ENCODE measurements at places on chromosomes 6 and 20.

GRCh38 chr20:58878399-58878798 is 25.9 kb downstream of the GNAS start:
- DNase-seq = no peak

GRCh38 chr6:18053078-18053477 is 65.6 kb upstream of the KIF13A start:
- no peak for DNase-seq

- DNase-seq = no peak
Measured at GRCh38 chr20:38119446-38119845, 45.6 kb downstream of the TGM2 start.

DNA sequence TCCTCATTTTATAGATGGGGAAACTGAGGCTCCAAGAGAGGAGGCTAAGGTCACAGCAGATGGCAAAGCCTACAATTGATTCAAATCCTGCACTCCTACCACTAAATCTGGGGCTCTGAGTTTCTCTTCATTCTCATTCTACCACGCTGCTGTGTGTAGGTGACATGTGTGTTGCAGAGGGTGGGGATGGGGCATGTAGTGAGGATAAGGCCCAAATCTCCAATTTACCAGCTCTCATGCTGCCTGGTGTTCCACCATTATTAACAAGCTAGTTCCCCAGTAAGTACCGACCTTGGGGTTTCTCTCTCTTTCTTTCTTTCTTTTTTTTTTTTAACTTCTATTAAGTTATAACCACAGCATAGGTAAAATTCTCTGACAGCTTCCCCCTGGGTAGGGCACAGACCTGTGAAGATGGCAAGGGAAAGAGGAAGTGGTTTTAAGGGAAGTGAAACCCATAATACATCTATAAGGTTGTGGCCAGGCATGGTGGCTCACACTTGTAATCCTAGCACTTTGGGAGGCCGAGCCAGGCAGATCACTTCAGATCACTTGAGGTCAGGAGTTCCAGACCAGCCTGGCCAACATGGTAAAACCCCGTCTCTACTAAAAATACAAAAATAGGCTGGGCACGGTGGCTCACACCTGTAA is 13.0 kb upstream of the MATN4 start:
- no peak for DNase-seq

- DNase-seq = no peak
Measured at GRCh38 chr6:137211910-137212309, 7.3 kb downstream of the IFNGR1 start.

DNA sequence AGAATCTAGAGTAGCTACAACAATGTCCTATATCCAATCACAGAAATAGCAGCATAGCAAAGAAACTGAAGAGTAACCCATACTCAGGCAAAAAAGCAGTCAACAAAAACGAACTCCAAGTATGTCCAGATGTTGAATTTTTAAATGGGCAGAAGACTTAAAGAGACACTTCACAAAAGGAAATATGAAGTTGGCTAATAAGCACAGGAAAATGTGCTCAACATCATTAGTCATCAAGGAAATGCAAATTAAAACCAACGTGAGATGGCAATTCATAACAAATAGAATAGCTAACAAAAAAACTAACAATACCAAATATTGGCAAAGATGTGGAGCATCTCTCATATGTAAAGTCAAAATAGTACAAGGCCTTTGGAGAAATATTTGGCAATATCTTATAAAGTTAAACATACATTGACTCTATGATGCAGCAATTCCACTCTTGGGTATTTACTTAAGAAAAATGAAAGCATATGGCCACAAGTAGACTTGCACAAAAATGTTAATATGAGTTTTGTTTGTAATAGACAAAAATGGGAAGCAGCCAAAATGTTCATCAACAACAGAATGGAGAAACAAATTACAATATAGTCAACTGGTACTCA is 37.7 kb downstream of the FRK start:
- no peak for DNase-seq

DNA sequence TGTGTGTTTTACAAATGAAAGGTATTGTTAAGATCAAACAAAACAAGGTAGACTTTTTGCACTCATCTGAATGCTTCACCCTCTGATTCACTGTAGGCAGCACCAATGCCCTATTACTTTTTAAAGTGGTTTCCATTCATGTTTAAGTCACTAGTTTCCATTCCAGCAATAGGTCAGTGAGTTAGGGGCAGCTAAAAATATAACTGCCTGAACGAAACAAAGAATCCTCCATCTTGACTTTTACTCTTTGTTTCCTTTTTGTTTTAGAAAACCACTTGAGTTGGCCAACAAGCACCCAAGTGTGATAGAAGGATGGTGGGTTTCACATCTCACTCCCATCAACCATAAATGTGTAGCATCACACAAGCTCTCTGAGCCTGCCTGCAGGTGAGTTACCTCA is 25.5 kb downstream of the CLIC5 start:
- DNase-seq = no peak

DNA sequence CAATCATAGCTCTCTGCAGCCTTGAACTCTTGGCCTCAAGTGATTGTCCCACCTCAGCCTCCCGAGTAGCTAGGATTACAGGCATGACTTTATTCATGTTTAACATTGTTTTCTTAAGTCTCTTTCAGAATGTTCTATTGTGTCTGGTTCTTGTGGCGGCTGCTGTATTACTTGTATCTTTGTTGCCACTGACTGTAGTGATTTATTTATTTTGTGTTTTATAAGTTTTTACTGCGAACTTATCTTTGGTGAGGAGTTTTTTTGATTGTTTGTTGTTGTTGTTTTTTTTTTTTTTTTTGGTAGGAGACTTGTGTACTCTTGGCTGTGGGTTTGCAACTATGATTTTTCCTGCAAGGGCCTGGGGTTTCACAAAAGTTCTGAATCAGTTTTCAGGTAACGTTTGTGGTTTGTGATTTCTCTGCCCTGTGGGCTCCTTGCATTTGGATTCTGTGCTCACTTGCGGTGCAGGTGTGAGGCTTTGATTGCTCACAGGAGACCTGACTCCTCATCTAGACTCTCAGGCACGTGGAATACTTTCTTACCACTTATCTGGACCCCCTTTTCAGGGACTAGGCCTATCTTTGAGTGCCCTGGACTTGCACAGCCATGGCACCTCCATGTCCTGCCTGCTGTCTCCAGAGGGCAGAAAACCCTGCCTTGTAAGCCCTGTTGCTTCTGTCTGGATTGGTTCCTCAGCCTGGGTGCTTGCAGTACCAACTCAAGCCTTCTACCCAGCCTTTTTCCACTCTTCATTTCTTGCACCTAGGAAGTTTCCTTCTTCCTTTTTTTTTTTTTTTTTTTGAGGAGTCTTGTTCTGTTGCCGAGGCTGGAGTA is 25.2 kb downstream of the KIF25 start:
- no peak for DNase-seq

GRCh38 chr20:63057171-63058117 is 50.7 kb upstream of the BHLHE23 start:
- DNase-seq = peak; percentile 6

DNA sequence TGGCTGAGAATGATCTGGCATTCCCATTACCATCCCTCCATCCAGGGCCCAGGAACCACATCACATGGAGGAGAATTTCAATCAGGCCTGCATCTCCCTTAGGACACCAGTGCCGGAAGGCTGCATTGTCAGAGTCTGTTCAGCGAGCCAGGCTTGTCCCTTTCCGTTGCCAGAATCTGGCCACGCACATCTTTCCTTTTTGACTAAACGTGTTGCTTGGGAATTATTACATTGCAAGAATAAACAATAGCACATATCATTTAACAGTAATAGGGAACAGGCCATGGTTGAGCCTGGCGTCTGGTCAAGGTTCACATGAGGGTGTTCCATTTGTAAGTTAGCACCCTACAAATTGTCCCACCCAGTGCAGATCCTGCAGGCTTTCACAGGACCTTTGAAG is 42.8 kb downstream of the SOBP start:
- DNase-seq = peak; percentile 83

GRCh38 chr20:53642196-53643030 is 48.8 kb upstream of the ZNF217 start:
- DNase-seq = peak; percentile 49

GRCh38 chr6:106732376-106732940 is 103.1 kb downstream of the QRSL1 start:
- DNase-seq = no peak

DNA sequence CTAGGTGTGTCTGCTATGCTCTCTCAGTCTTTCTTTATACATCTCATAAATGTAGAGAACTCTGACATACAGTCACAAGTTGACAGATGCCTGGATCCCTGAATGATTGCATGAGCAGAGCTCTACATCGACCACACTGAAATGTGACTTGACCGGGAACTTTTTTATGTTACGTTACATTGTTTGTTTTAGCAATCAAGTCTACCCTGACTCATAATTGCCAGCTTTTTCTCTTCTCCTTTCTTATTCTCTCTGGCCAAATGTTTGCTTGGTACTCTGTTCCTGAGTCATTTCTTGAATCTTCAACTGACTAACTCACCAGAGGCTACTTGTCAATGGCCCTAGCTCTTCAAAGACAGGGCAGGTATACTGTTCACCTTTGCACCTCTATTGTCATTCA is 213.6 kb upstream of the DTNBP1 start:
- DNase-seq = no peak

GRCh38 chr20:36989797-36990196 is 38.3 kb upstream of the SAMHD1 start:
- no peak for DNase-seq

GRCh38 chr20:19463597-19463996 is 251.2 kb downstream of the SLC24A3 start:
- DNase-seq = no peak

DNA sequence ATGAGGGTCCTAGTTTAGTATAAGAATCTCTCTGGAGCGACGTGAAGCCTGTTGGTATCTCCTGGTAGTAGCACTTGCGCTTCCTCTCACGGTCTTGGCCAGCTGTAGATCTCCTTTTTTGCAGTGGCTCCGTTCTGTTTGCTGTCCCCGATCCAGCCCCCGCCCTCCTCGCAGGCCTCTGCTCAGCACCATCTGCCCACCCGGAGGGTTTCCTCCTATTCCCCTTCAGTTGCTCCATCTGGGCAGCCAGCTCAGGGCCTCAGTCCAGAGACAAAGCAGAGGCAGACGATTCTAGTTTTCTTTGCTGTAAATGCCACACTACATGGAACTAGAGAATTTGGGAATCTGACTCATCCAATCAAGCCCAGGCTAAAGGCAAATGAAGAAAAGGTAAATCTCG is 126.6 kb downstream of the TIAM2 start:
- DNase-seq = peak; percentile 70

DNA sequence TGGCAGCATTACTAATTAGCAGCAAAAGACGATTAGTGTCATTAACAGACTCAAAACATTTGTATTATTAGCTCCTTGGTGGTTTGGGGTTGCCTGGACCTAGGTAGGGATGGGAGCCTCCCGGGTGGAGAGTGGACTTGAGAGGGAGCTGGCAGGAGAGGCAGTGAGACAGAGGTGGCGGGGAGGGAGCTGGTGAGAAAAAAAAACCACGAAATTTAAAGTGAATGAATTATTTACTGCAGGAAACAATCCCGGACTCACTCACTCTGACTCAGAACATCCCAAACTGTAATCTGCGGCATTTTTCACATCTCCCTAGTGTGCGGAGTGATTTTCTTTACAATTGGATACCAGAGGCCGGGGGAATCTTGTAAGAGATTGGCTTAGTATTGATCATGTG is 14.3 kb upstream of the CDH22 start:
- DNase-seq = no peak

DNA sequence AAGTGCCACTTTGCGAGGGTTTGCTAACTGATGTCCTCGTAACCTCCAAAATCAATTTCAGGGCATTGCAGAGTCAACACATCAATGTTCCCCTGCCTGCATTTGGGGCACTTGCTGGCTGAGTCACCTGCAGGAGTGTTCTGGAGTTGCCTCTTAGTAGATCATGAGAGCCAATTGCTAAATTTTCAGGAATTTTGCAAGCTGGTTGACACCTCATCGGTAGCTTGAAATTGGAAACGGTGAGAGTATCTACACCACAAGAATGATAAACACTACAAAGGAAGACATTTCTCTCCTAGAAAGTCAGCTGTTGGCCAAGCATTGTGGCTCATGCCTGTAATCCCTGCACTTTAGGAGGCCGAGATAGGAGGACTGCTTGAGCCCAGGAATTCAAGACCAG is 10.8 kb upstream of the BFSP1 start:
- no peak for DNase-seq

- DNase-seq = no peak
Measured at GRCh38 chr6:31203345-31203979, 33.0 kb upstream of the POU5F1 start.

GRCh38 chr6:163414946-163415619 is 565 bp downstream of the QKI start:
- peak; percentile 57 for DNase-seq

- DNase-seq = no peak
Measured at GRCh38 chr20:12969071-12969669, 39.6 kb upstream of the SPTLC3 start.

- no peak for DNase-seq
Measured at GRCh38 chr6:134723081-134723871, 226.6 kb downstream of the ALDH8A1 start.

- no peak for DNase-seq
Measured at GRCh38 chr6:131277591-131277990, 142.3 kb downstream of the AKAP7 start.

GRCh38 chr6:52135217-52135616 is 47.8 kb upstream of the PKHD1 start:
- DNase-seq = no peak

DNA sequence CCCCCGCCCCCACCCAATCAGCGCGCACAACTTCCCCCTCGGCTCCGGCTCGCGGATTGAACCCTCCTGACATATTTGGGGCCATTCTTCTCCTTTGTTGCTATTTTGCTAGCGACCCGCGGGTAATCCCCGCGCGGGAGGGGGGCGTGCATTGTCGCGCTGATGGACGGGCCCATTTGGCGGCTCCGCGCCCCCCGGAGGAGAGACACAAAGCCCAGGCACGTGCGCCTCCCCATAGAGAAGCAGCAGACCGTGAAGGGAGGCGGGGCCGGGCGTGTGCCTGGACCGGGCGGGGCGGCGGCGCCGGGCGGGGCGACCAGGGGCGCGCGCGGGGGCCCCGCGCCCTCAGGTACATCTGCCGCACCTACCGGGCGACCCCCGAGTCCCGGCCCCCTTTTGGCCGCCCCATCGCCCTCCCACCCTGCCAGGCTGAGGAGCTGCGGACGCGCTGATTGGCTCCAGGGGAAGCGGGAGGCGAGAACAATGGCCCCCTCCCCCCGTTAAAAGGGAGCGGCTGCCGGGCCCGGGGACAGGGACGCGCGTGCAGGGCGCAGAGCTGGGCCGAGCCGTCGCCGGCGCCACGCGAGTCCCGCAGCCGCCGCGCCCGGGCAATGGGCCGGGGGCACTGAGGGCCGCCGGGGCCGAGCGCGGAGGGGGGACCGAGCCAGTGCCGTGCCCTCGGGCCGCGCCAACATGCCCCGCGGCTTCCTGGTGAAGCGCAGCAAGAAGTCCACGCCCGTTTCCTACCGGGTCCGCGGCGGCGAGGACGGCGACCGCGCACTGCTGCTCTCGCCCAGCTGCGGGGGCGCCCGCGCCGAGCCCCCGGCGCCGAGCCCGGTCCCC is at the start of gene INSM1:
INSM1 (plus strand) TSS at position 530 of the 843 bp plus-strand sequence; CDS start at position 694, 164 bp downstream.
- DNase-seq = no peak

- no peak for DNase-seq
Measured at GRCh38 chr6:139961190-139961589, 586.7 kb upstream of the CITED2 start.
